Upper lobe of left lung (tissue), 6 donors: ENCODE measurements at places on chromosomes 4 and X. TPM values are rescaled to one million over a fixed set of nuclear protein-coding genes. Genes with fewer than 3 reads are reported as not detected.

- no peak for DNase-seq
These were observed 150.7 kb upstream of the SLC7A11 start for GRCh38 chr4:138392751-138393308.

DNA sequence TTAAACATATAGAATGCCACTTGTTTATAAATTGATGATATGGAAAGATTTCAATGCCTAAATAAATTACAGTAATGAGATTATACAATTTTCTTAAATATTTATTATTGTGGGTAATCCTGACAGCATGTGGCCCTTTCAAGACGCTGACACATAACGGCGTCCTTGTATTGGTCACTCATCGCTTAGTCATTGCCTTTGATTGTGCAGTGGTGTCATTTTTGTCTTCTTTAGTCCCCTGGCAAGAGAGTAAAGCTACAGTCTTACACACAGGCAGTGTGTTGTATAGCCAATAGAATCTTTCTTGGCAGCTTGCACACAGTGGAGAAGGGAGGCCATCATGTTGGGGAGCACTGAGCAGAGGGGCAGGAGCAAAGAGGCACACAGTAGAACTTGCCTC, 361.8 kb upstream of the GALNT7 start:
- DNase-seq: no peak

GRCh38 chr4:115233600-115233999, 120.2 kb upstream of the NDST4 start:
- DNase-seq: no peak

DNA sequence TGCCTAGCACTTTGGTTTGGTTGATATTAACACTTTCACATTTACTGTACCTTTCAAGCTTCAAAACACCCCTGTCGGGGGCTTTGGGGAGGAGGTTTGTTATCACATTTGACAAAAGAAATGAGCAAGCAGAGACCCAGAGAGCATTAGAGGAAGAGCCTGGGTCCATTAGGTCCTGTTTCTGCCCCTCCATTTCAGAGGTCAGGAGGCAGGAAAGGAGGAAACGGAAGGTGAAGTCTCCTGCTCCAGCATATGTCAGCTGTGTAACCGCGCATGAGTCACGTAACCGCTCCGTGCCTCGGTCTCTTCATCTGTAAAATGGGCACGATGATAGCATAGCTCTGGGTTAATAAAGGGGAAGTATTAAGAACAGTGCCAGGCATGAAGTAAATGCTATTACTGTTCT, 201.9 kb upstream of the BCOR start:
- no peak for DNase-seq

DNA sequence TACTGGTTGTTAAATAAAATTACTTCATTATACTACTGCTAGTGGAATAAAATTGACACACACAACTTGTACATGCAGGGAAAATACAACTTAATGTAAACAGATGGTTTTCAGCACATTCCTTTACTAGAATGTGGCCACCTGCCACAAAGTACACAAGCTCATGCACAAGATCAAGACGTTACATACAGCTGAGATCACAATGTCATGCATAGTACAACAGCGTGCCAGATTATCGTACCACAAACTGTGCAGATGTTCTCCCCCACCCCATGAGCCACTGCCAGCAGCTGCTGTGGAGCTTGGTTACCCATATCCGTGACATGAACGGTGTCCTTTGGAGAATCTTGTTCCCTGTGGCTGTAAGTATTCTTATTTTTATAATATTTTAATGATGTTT, 27.7 kb downstream of the FBXO8 start:
- no peak for DNase-seq

ARX gene
- 0.46 TPM for total RNA-seq
